CD4-positive, alpha-beta T cell treated with Interleukin-12 subunit alpha and Interleukin-12 subunit beta, for 1 hour (primary cell): ENCODE measurements at places on chromosomes 6 and 20.
A peak's percentile ranks its signal among the peaks of the same experiment; 100 is the strongest.

DNA sequence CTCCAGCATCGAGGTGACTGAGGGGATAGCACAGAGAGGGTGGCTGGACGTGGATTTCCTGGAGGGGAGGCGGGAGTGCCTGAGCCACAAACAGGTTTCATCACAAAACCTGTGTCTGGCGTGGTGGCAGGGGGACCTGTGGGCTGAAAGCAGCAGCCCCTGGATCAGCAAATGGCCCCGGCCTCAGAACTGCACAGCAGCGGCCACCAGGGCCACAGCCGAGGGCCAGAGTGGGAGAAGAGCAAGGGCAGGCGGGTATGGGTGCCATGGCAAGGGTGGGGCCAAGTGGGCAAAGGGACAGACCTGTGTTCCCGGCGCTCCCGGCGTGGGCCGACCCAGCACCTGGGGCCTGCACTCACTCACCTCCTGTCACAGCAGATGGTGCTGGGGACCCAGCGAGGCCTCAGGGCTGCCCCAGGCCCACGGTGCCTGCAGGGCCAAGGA lies 19.0 kb downstream of the NTSR1 start:
- DNase-seq, result no peak

DNA sequence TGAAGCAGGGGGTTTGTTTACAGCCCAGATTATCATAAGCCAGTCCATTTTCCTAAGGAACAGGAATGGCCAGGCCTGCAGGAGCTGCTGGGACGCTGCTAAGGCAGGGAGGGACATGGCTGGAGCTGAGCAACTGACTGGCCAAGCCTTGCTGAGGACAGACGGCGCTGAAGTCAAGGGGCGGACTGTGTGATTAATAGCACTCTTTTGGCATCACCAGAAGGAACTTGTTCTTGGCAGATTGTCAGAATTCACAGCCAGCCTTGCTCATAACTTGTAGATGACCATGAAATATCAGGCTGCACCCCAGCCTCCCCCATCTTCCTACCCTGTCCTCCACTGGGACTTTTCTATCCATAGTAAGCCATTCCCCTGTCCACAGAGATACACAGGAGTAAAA lies 218.8 kb upstream of the RNF24 start:
- DNase-seq, result no peak

DNA sequence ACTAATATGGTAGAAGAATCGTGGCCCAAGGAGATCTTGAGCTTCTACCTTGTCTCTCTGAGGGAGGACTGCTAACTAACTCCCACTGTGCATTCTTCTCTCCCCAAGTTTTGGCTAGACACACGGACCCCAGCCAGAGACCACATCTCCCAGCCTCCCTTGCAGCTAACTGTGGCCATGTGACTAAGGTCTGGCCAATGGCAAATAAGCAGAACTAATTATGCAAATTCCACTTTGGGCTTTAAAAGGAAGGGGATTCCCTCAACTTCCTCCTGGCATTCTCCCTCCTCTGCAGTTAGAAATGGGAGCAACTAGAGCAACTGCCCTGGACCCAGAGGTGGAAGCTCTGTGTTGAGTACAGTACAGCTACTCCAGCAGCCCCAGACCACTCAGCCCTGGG lies 15.4 kb downstream of the BPIFA2 start:
- DNase-seq, result no peak

GRCh38 chr20:38982291-38982690 lies 20.1 kb downstream of the DHX35 start:
- no peak for DNase-seq

GRCh38 chr6:87945966-87946365 lies 101.7 kb upstream of the SPACA1 start:
- no peak for DNase-seq

DNA sequence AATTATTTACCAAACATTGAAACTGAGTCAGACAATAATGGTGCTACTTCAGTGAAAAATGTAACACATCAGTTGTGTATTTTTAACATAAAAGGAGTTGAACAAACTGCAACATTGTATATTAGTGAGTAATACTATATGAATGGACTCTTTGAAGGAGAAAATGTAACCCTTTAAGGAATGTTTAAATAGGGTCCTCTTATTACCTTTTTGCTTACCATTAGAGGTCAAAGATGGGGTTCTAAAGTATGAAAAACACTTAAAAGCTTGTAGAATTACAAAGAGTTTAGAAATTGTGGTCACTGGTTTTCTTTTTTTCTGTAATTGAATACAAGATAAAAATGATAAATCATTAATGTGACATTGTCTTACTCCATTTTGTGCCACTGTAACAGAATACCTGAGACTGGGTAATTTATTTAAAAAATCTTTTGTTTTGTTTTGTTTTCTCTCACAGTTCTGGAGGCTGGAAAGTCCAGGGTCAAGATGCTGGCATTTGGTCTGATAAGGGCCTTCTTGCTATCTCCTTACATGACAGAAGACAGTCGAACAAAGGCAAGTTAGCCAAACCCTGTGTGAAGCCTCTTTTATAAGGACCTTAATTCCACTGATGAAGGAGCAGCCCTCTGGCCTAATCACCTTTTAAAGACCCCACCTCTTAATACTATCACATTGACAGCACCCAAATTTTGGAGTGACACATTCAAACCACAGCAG lies 43.2 kb downstream of the SESN1 start:
- DNase-seq, result no peak

GRCh38 chr6:138293428-138294395 lies 75.4 kb upstream of the PBOV1 start:
- DNase-seq, result no peak

DNA sequence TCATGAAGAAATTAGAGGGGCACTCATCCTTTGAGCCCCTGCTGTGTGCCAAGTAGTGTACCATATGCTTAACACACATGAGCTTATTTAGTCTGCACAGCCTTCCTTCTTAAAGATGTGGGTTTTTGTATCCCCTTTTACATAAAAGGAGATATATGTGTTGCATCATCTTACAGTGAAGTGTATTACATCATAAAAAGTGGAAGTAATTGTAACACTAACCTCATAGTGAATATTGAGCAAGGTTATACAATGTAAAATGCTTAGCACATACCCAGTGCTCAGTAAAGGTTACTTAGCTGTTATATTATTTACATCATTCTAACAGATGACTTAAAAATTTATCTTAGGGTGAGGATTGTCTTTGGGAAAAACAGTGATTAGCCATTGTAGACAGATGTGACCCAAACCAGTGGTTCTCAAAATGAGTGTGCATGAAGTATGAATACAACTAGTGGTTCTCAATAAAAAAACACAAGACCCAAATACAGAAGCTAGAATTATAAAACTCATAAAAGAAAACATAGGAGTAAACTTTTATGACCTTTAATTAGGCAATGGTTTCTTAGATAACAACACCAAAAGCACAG lies 3.8 kb upstream of the PIGU start:
- DNase-seq, result no peak

GRCh38 chr6:37130704-37131103 lies 39.2 kb upstream of the PIM1 start:
- no peak for DNase-seq

DNA sequence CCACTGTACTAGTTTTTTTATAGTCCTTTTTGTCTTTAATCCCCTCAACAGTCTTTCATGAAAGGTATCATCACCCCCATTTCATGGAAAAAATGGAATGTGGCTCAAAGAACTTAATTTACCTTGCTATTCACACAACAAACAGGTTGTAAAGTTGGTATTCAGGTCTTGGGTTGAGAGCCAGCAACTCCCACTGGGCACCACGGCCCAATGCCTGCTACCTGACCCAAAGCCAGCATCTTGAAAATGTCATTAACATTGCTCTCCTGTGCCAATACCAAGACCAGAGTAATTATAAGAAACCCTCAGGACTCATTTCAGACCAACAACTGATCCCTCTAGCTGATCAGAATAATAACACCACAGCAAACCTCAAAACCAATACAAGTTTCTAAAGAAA lies 75.7 kb downstream of the METTL24 start:
- no peak for DNase-seq

DNA sequence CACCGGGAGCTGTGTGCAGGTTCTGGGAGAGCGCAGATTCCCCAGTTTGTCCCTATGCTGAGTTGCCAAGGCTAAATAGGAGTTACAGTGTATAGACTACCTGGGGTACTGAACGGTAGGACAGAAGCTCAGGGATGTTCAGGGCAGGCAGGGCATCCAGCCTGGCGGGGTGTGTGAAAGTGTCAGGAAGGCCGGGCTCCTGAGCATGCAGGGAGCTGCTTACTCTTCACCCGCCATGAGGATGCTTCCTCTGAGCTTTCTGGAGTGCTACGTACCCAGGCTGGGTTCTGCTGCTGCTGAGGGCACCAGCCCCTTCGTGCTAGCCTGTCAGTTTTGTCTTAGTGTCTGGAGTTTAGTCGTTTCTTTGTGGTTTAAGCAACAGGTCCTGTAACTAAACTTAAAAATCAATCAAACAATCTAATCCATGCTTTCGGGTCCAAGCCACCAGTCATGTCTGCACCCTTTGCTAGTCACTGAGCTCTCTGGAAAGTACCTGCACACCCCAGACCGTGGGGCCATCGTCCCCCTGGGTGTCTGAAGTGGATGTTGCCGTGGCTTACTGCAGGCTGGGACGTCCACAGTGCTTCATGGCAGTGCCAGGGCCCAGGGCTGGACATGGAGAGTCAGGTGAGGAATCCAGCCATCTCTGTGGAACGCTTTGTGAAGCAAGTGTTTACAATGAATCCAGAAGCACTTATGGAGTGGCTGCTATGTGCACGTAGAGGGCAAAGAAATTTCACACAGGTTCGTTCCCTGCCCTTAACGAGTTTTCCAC lies 220.3 kb upstream of the SNX9 start:
- DNase-seq, result no peak

DNA sequence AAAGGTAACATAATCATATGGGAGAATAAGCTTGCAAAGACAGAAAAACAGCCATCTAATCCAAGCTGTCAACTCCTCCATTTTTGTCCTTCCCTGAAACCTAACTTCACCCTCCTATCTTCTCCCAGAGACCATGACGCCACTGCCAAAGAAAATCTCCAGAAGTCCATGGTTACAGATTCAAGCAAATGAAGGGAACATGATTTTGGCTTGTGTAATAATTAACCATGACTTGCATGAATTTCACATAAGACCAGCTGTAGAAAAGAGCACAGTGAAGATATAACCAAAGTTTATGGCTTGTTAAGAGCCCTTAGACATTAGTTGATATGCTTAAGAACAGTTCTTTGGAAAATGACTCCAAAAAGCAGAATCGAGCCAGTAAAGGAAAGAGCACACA lies 342.1 kb upstream of the NRSN1 start:
- DNase-seq, result no peak

GRCh38 chr6:21955053-21955595 lies 341.7 kb downstream of the PRL start:
- no peak for DNase-seq

GRCh38 chr6:27867945-27868300 lies 44.3 kb downstream of the OR2B2 start:
- no peak for DNase-seq

DNA sequence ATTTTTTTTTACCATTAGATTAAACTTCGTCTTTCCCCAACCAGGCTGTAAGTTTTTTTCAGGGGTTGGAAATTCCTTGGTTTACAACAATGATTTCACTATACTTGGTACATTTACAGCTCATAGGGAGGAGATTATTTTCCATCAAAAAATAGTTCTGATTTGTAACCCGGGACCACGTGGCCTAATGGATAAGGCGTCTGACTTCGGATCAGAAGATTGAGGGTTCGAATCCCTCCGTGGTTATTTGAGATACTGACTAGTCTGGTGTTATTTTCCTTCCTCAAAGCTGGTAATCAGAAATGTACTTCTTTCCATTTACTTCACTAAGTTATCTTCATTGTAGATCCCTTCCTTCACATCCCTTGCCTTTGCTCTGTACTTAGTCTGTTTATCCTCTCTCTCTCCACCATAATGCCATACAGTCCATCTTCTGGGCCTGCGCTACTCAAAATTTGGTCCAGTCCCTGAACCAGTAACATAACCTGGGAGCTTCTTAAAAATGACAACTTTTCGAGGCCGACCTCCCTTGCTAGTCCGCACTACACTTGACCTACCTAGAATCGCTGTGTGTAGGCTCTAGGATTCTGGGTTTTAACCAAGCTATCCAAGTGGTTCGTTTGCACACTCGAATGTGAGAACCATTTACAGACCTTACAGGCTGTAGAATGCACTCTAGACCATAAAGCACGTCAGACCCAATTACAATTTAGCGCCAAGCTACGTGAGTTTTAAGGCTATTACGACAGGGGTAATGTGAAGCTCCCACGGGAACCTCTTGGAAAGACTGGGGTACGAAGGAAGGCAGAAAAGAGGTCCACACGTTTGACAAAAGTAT lies 42.1 kb upstream of the BTN3A2 start:
- peak; percentile 83 for DNase-seq

DNA sequence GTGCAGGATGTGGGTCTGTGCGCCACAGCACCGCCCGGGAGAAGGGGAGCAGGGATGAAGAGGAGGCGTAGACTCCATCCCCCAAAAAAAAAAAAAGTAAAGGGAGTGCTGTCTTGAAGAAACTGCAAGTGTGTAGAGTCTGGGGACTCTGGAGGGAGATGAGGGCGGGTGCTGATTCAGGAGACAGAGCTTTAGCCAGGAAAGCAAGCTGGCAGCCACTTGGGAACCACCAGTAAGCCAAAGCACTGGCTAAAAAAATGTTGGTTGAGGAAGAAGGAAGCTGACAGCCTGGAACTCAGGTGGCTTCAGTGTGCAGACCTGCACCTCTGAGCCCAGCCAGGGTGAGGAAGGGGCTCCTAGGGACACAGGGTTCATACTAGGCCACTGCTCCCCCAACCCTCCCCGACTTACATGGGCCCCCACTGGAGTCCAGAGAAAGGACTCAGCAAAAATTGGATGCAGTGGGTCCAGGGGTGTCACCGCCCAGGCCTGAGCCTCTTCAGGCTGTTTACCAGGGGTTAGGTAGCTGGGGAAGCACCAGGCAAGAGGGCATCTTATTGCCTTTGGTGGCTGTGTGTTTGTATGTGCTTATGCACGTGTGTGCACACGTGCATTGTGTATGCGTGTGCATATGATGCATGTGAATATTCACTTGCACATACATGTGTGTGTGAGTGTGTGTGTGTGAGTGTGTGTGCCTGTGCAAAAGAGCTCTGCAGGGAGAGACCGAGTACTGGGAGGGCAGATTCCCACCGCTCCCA lies 153.5 kb upstream of the MLN start:
- DNase-seq, result no peak

DNA sequence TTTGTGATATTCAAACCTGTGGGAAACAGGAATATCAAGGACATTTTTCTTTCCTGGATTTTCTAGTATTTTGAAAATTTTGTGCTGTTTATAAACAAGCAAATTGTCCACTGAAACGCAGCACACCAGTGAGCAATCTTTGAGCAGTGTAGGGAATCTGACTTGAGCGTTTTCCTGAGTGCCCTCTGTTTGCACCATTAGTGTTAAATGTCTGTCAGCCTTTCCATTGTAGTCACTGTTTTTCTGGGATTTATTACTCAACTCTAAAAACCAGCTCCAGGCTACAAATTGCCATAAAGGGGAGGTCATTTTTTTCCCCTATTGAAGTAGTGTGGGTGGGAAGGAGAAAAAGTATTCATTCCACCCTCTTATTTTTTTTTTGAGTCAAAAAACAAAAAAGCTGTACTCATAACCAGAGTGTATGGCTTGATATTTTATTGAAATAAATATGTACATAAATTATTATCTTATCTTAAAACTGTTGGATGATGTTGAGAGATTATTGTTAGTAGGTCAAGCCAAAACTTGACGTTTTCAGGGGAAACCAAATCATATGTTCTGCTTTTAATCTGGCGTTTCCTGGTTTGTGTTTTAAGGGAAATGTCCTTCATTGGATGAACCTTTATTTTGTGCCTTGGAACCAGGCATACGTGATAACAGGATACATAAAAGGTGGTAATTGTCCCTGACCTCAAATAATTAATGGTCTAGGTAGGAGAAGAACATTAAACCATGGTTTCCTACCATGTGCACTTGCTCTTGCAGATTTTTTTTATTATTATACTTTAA lies 51.8 kb downstream of the TSHZ2 start:
- DNase-seq, result no peak
